ENCODE measurements at places on chromosomes 3 and 15.

GRCh38 chr3:105233010-105233409 is 133.7 kb upstream of the ALCAM start:
- DNase-seq = no peak

DNA sequence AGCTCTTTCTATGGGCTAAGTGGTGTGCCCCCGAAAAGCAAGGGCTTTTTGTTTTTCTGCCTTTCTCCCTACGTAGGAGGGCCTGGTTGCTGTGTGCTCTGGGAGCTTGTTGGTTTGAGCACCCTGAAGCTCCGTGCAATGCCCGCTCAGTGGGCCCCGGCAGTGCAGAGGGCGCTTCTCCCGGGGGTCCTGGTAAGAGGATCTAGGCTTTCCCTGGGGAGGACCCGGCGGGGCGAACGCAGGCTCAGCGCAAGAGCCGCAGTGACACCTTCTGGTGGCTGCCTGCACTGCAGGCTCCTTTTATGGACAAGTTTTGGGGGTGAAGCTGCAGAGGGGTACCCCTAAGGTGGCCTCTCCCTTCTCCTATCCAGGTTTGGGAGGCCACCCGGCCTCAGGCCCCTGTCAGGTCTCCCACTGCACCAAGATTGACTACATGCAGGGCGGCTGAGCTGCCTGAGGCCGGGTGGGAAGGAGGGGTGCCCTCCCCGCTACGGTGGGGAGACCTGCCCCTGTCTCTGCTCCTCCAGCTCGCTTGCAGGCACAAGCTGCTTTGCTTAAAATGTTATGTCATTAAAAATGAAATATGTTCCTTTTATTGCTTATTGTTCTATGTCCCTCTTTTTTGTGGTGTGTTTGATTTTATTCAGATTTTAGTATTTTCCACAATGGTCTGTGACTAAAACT is 387.9 kb downstream of the GABRG3 start:
- DNase-seq = no peak

GRCh38 chr15:91291673-91292072 is 191.6 kb downstream of the SV2B start:
- no peak for DNase-seq

DNA sequence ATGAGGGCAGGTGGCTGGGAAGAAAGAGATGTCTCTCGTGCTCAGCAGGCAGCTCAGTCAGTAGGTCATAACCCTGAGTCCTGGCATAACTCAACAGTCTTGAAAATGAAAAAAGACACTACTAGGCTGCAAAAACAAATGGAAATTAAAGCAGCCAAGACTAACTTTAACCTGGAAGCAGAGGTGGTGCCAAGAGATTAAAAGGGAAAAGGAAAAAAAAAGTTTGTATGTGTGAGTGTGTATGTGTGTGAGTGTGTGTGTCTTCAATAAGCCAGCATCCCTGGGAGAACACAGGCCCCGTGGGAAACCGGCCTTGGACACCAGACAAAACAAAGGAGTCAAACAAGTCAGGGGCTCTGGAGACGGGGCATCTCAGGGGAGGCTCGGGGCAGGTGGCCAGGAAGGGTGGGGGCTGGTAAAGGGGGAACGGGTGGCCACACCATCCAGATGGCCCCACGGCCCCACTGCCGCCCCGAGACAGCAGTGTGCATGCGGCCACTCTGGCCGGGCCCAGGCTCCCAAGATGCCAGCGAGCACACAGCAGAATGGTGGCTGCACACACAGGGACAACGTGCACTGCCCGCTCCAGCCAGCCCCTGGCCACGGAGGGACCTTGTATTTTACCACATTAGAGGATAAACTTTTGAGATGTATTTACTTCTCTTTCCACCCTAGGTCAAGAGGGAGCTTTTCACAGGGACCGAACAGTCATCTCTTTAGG is 23.8 kb downstream of the CYFIP1 start:
- no peak for DNase-seq

- no peak for DNase-seq
These were observed 826 bp downstream of the CCDC66 start for GRCh38 chr3:56557831-56558170.

DNA sequence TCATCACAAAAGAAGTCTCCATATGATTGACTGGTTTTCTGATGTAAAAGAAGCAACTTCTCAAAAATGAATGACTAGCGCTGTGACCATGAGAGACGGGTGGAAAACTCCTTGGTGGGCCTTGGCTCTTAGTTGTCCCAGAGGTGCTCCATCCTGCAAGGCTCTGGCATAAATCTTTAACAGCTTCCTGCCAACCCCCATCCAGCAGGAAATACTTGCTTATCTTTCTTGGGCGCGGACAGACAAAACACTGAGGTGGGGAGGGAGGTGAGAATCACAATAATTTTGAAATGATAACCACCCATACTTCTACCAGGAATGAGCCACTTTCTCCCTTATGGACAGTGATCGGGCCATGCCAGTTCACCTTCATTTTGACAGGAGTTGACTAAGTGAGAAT is 128.6 kb downstream of the STT3B start:
- no peak for DNase-seq
